ENCODE measurements at places on chromosomes 7 and 10.
A peak's percentile ranks its signal among the peaks of the same experiment; 100 is the strongest.

- DNase-seq: no peak
Measured at GRCh38 chr10:23341004-23341403, 3.6 kb downstream of the C10orf67 start.

DNA sequence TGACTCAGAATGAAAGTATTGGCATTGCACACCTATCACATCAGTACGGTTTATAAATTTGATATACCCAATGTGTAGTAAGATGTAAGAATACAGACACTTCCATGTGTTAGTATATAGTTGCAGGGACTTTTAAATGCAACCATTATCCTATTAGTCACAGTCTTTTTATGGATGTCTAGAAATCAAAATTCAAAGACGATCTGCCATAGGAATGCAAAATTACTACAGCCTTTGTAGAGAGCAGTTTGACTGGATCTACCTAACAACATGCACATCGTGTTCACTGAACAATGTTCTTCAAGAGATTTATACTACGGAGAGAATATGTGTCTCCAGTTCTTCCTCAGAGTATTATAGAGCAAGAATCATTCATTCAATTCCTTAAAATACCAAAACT, 317.3 kb upstream of the HGF start:
- no peak for DNase-seq

DNA sequence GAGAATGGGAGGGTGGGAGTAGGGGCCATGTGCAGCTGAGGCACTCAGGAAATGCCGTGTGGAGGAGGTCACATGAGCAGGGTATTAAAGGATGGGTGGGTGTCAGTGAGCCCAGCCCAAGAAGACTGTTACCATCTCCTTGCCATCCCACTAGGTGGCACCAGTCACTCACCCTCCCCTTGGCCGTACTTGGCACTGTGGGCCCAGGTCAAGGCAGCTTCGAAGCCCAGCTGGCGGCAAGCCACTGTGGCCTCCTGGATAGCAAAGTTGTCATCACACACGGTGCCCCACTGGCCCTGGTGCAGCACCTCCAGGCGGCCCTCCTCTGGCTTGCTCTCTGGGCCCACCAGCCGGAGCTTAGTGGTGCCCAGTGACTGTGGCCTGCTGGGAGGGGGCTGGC, 5.4 kb downstream of the LOXL4 start:
- peak; percentile 46 for DNase-seq

GRCh38 chr7:81138870-81139269, 220.0 kb upstream of the SEMA3C start:
- no peak for DNase-seq

All from cardiac muscle cell (in vitro differentiated cells and primary cell).